RPMI7951 (cell line): ENCODE measurements at places on chromosomes 4 and X.

DNA sequence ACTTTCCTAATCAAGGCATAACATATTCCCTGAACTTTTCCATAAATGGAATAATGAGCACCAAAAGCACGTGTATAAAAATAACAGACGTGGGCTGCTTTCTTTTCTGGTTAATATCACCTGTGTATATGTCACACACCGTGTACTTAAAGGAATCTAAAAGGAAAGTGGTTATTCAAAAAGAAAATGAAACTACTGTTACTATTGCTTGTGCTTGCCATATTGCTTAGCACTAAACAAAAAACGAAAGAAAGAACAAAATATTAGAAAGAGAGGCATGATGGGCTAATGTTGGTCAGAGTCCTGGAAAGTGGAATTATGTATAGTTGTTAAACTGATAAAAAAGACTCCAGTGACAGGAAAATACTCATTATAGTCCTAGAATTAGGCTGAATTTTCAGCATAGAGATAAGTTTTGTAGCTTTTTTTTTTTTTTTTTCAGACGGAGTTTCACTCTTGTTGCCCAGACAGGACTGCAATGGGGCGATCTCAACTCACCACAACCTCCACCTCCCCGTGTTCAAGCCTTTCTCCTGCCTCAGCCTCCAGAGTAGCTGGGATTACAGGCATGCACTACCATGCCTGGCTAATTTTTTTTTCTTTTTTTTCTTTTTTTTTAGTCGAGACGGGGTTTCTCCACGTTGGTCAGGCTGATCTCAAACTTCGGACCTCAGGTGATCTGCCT, 123.2 kb downstream of the PABPC4L start:
- no peak for DNase-seq

DNA sequence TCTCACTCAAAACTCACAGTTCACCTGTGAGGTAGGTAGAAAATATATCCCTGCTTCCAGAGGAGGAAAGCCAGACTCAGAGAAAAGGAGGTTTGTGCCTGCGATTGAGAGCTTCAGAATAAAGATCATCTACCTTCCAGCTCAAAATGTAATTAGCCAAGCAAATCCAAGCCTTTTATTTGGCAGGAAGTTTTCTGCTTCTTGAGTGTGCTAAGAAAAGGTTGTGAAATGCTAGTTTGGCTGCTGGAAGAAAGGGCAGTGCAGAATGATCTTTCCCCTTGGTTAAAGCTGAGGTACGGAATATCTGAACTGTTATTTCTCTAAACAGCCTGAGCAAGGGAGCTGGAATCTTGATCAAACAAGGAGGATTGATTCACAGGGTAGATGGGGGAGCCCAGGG, 59.7 kb upstream of the VCX3B start:
- DNase-seq = no peak

DNA sequence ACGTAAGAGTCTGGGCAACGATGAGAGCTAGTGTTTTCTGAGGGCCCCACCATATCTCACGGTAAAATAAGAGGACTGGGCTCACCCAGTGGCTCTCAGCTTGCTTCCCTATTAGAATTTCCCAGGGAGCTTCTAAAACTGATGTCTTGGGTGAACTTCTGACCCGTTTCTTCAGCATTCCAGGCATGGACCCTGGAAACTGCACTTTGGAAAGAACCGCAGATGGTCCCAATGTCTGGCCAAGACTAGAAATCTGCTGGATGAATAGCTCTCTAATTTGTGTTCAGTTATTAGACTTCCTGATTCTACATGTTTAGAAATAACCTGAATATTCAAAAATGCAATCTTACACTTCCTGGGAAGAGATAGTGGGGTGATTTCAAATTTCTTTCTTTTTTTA, 127.8 kb downstream of the ANOS1 start:
- no peak for DNase-seq

DNA sequence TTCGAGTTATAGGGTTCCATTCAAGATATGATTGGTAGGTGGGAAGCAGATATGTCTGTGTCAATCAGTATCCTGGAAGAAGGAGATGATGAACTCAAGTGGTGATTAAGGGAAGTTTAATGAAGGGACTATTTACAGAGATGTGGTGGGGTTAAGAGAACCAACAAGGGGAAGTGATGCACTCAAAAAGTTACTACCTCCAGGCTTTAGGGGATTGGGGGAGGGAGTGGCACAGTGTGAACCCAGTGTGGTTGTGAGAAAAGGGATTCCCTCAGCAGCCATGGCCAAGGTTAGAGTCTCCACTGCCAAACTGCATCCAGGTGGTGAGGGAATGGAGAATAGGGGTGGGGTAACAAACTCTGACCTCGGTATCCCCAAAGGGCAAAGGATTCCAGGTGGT, 27.9 kb downstream of the PKD2 start:
- no peak for DNase-seq
